ENCODE measurements at places on chromosomes 16 and 17. TPM values are rescaled to one million over a fixed set of nuclear protein-coding genes. Genes with fewer than 3 reads are reported as not detected.

DNA sequence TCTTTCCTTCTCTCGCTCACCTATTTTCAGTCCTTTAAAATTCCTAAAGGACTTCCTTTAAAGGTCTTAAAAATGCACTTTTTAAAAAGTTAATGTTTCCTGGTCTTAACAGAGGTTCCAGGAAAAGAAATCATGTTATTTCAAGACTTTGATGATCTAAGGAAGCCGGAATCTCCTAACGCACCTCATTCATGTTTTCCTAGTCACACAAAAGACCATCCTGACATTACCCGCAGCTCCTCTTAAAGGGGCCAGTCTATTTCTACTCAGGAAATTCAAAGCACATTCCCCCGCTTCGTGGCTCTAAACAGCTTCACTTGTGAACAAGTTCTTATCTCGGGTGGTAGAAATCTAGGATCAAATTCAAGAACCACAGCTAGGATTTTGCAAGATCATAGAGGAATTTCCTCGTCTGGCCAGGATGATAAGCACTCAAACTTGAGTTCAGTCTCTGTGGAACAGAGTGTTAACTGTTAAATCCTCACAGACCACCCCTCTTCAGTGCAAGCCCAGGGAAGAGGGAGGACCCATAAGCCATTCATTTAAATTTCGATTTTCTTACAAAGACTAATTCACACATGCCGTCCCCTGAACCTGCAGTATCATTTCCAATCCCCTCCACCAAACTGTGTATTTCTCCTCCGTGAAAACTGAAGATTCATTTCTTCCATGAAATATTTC, 137.1 kb upstream of the AXIN2 start:
- no peak overlapping the region for H3K4me3 ChIP-seq
- no peak for DNase-seq
- H3K27ac ChIP-seq: no peak overlapping the region
- H3K27me3 ChIP-seq: no peaks in the 10 kb centered on the region
- H3K4me1 ChIP-seq: no peaks in the 10 kb centered on the region
- no peaks in the 10 kb centered on the region for H3K36me3 ChIP-seq

DNA sequence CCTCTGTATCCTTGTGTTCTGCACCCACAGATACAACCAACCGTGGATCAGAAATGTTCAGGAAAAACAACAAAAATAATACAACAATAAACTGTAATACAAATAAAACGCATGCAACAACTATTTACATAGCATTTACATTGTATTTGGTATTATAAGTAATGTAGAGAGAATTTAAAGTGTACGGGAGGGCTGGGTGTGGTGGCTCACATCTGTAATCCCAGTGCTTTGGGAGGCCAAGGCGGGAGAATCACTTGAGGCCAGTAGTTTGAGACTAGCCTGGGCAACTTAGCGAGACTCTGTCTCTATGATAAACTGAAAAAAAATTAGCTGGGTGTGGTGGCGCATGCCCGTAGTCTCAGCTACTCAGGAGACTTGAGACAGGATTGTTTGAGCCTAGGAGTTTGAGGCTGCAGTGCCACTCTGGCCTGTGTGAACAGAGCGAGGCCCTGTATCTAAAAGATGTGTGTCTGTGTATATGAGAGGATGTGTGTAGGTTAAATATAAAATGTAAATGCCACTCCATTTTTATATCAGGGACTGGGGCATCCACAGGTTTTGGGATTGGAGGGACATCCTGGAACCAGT, 13.3 kb downstream of the SEC14L1 start:
- no peak overlapping the region for H3K4me3 ChIP-seq
- no peak for DNase-seq
- H3K27ac ChIP-seq: peak overlapping the region; percentile 94
- H3K36me3 ChIP-seq: no peaks in the 10 kb centered on the region

DNA sequence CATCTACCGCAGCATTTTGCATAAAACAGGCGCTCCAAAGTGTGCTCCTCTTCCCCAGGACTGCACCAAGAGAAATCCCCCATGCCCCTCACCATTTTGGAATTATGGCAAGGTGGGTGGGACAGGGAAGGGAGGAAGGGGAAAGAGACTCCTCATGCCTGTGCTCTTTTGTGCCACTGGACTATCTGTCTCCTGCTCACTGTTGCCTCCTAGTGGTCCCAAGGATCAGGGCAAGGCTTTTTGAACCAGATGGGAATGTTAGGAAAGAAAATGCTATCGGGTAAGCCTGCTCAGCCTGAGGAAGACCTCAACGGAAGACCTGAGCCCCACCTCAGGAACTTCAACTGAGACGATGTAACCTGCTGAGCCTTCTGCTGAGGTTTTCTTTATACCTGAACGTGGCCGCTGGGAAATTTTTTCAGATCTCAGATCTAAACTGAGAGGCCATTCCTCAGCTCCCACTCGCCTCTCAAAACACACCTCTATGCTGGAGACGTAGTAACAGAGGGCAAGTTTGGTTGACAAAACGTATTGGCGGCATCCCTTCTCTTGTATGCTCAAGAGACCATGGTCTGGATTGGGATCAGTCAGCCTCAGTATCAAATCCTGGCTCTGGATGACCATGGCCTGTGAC, 58.3 kb downstream of the SPACA3 start:
- no peak overlapping the region for H3K4me3 ChIP-seq
- H3K27me3 ChIP-seq: no peaks in the 10 kb centered on the region
- DNase-seq: no peak
- no peaks in the 10 kb centered on the region for H3K36me3 ChIP-seq
- H3K4me1 ChIP-seq: no peaks in the 10 kb centered on the region
- no peak overlapping the region for H3K27ac ChIP-seq

GRCh38 chr16:81329947-81330346, 15.2 kb downstream of the GAN start:
- H3K27ac ChIP-seq: no peak overlapping the region
- H3K36me3 ChIP-seq: no peaks in the 10 kb centered on the region
- no peak for DNase-seq
- H3K27me3 ChIP-seq: no peaks in the 10 kb centered on the region
- no peak overlapping the region for H3K4me3 ChIP-seq

DNA sequence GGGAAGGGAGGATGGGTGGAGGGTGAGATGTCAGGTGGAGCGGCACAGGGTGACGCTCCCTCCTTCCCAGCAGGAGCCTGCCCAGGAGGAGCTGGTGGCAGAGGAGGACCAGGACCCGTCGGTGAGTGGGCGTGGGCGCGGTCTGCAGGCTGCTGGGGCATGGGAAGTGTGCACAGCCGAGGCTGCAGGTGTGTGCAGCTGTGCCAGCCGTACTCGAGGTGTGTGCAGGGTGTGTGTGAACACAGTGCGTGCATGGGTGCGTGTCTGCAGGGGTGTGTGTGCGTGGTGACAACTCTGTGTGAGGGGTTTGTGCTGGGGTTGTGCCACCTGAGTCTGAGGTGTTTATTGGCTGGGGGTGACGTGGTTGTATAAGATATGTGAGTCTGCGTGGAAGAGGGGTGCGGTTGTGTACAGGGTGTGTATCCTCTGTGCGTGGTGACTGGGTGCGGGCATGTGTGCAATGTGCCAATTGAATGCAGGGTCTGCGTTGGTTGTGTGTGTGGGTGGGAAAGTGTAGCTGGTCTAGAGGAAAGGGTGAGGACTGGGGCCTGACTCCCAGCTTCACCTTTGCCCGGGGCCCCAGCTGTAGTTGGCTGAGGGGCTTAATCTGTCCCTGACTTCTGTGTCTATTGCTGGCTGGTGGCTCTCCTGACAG, 670 bp downstream of the TNFSF12 start:
- H3K27me3 ChIP-seq: no peaks in the 10 kb centered on the region
- H3K36me3 ChIP-seq: no peaks in the 10 kb centered on the region
- H3K4me3 ChIP-seq: peak overlapping the region; percentile 68
- peaks cover 13% of the 10 kb centered on the region for H3K4me1 ChIP-seq
- no peak for DNase-seq

DNA sequence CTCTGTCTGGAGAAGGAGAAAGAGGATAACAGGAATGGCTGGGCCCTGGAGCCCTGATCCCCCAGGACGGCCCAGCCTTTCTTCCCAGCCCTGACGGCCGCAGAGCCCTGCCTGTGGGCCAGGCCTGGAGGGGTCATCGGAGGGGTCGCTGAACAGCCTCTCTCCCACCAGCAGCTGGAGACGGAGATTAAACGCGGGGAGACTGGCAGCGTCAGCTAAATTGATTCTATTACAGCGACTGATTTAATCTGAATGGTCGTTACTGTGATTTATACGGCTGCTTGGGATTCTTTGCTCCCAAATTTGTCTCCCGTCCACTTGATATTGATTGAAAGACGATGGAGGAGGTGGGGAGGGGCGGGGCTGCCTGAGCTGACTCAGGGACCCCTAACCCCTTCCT, 7.1 kb upstream of the CDH15 start:
- peaks cover 18% of the 10 kb centered on the region for H3K27me3 ChIP-seq
- no peaks in the 10 kb centered on the region for H3K36me3 ChIP-seq
- no peak overlapping the region for H3K4me3 ChIP-seq
- no peak for DNase-seq

The LLGL2 gene
- total RNA-seq: 1.5 TPM

DNA sequence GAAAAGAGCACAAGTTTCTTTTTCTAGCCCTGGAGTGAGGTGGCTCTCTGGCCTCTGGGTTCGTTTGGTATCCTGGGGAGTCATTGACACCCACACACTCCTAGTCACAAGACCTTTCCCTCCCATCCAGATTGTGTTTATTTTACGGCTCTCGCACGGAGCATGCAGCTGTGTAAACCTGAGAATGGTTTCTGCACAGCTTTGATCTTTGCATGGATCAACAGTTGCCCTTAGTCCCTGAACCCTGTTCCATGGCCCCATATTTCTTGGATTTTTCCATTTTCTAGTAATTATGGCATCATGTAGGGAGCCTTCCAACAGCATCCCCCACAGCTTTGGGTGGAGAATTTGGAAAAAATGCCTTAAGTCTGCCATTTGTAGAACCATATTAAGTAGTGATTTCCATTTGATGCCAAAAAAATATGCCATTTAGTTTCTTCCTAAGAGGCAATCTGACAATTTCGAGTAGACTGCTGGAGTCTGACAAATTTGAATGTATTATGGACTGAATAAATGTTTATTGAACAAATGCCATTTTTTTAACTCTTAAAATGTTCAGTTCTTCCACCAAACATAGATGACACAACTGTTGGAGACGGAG, 197.7 kb downstream of the WWOX start:
- no peaks in the 10 kb centered on the region for H3K4me1 ChIP-seq
- H3K27me3 ChIP-seq: no peaks in the 10 kb centered on the region
- DNase-seq: no peak
- H3K27ac ChIP-seq: no peak overlapping the region
- H3K36me3 ChIP-seq: no peaks in the 10 kb centered on the region

- DNase-seq: no peak
- H3K27ac ChIP-seq: no peak overlapping the region
Observed at GRCh38 chr17:32912218-32912897, 15.6 kb upstream of the TMEM98 start.

DNA sequence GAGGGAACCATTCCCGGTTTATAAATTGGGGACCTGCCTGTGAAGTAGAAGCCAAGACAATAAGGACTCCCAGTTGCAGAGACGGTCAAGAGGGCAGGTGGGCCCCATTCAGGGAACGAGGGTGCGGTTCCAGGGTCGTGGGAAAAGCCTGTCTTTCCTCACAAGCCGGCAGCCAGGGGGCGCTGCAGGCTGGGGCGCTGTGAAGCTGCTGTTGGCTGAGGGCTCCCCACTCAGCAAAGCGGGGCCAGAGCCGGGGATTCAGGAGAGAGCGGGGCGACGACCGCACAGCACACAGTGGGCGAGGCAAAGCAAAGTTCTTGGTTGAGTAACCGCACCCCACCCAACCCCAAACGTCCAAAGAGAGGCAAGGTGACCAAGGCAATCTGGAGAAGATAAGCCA, 24.9 kb downstream of the CDRT15 start:
- DNase-seq: no peak
- no peaks in the 10 kb centered on the region for H3K36me3 ChIP-seq
- H3K4me3 ChIP-seq: no peak overlapping the region
- H3K27ac ChIP-seq: no peak overlapping the region
- no peaks in the 10 kb centered on the region for H3K27me3 ChIP-seq
- H3K4me1 ChIP-seq: peaks cover 19% of the 10 kb centered on the region

GRCh38 chr17:61309362-61310256, 90.0 kb upstream of the TBX2 start:
- peaks cover 18% of the 10 kb centered on the region for H3K4me1 ChIP-seq
- H3K4me3 ChIP-seq: no peak overlapping the region
- H3K27me3 ChIP-seq: no peaks in the 10 kb centered on the region
- H3K27ac ChIP-seq: no peak overlapping the region

The C1QL1 gene
- total RNA-seq: not detected

All from gastrocnemius medialis (tissue), 4 donors.